ENCODE measurements at places on chromosomes 16 and 17.

- no peak for DNase-seq
- no peaks in the 10 kb centered on the region for H3K36me3 ChIP-seq
- peaks cover 86% of the 10 kb centered on the region for H3K4me1 ChIP-seq
- no peak overlapping the region for H3K27ac ChIP-seq
- H3K27me3 ChIP-seq = no peaks in the 10 kb centered on the region
- no peak overlapping the region for H3K4me3 ChIP-seq
Measured at GRCh38 chr16:23905027-23905426, 69.2 kb downstream of the PRKCB start.

DNA sequence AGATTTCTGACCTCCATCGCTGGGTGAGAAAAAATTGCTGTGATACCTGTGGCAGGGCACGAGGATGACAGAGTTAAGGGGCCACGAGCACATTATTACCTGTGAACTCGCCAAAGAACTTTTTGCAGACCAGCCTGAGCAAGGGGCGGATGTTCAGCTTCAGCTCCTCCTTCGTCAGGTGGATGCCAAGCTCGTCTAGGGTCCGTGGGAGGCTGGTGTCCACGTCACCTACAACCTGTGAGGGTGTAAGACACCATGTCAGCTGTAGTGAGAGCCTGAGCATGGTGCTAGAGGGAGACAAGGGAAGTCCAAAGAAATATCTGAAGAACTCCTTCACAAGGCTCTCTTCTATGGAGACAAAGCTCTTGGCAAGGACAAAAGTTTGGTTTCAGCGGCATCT lies 17.1 kb downstream of the HIGD1B start:
- H3K4me1 ChIP-seq = no peaks in the 10 kb centered on the region
- H3K27ac ChIP-seq = no peak overlapping the region
- peaks cover 62% of the 10 kb centered on the region for H3K36me3 ChIP-seq
- no peaks in the 10 kb centered on the region for H3K27me3 ChIP-seq
- no peak overlapping the region for H3K4me3 ChIP-seq
- no peak for DNase-seq

DNA sequence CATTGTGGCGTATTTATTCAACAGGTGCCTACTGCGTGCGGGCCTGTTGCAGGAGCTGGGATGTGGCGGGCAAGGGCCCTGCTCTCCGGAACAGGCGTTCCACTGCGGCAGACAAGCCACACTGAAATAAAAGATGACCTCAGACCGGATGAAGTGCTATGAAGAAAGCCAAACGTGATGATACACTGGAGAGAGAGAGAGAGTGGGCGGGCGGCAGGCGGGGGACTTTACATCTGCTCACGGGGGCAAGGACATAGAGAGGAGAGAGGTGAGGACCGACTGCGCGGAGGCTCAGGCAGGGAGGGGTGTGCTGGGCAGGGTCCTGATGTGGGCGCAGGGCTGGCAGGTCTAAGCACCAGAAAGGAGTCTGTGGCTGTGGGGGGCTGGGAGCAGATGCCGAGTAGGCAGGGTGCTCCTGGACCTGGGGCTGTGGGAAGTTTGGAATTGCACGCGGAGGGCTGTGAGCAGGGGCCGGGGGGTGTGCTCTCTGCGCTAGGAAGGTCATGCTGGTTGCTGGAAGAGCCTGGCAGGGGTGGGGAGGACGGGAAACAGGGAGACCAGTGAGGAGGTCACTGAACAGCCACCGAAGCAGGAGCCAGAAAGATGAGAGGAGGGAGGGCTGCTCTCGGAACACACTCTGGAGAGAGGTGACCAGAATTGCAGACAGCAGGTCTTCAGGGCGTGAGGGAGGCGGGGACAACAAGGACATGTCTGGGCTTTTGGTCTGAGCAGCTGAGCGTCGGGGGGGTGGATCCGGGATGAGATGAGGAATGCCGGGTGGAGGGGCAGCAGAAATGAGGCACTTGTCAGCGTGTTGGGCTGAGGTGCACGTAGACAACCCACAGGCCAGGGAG lies 9.9 kb downstream of the MXRA7 start:
- peaks cover 25% of the 10 kb centered on the region for H3K4me1 ChIP-seq
- H3K4me3 ChIP-seq = peak overlapping the region; percentile 64
- DNase-seq = peak; percentile 27
- no peaks in the 10 kb centered on the region for H3K36me3 ChIP-seq
- peak overlapping the region; percentile 92 for H3K27ac ChIP-seq
- H3K27me3 ChIP-seq = no peaks in the 10 kb centered on the region

DNA sequence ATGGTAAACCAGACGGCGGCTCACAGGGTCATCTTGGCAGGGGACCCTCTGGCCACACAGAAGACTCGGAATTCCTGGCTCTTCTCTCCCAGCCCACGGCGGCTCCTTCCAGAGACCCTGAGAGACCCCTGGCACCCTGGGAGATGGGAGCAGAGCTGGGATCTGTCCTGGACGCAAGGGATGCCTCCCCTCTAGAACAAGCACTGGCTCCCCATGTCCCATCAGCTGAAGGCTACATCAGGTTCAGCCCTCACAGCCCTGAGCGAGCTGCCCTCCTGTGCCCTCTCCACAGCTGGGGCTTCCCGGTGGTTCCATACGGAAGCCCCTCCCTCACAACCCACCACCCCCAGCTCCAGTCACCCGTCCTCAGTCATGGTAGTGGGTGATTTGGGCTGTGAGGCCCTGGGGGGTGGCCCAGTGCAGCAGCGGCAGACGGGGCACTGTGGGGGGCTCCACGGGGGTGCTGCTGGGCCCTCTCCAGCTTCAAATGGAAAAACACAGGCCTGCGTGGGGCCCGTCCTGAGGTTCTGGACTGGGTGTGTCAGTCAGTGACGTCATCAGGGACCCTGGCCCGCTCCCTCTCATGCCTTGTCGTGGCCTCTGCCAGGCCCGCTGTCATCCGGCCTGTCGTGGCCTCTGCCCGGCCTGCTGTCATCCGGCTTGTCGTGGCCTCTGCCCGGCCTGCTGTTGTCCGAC lies 13.0 kb upstream of the CBFA2T3 start:
- peaks cover 23% of the 10 kb centered on the region for H3K27me3 ChIP-seq
- H3K4me1 ChIP-seq = no peaks in the 10 kb centered on the region
- no peak overlapping the region for H3K4me3 ChIP-seq
- no peak overlapping the region for H3K27ac ChIP-seq
- DNase-seq = no peak
- H3K36me3 ChIP-seq = no peaks in the 10 kb centered on the region

GRCh38 chr16:1999866-2000514 lies 9.6 kb downstream of the ZNF598 start:
- H3K27ac ChIP-seq = no peak overlapping the region
- no peak for DNase-seq
- no peak overlapping the region for H3K4me3 ChIP-seq
- peaks cover 30% of the 10 kb centered on the region for H3K36me3 ChIP-seq
- H3K27me3 ChIP-seq = no peaks in the 10 kb centered on the region

DNA sequence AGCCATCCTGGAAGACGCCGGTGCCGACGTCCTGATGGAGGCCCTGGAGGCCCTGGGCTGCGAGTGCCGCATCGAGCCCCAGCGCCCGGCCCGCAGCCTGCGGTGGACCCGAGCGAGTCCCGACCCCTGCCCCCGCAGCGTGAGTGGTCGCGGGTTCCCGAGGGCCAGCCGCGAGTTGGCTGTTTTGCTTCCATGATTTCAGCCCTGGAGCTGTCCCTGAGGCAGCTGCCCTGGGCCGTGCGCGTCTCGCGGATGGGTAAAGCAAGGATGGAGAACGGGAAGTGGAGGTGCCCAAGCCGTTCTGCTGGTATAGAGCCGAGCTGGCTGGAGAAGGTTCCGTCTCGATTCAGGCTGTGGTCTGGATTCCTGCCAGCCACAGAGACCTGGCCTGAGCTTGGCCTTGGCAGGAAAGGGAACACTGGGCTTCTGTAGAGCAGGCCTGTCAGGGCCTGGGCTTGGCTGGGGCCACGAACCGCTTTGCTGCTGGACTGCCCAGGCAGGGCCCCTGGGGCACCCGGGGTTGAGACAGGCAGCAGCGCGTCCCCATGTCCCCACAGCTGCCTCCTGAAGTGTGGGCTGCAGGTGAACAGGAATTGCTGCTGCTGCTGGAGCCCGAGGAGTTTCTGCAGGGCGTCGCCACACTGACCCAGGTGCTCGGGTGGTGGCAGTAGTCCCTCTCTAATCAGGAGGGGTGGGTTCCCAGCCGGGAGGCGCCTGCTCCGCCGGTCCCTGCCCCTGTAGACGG lies 941 bp upstream of the MRPS34 start:
- H3K27me3 ChIP-seq = no peaks in the 10 kb centered on the region
- peak overlapping the region; percentile 53 for H3K27ac ChIP-seq
- peak overlapping the region; percentile 95 for H3K4me3 ChIP-seq
- no peak for DNase-seq
- peaks cover 16% of the 10 kb centered on the region for H3K4me1 ChIP-seq
- H3K36me3 ChIP-seq = peaks cover 53% of the 10 kb centered on the region

DNA sequence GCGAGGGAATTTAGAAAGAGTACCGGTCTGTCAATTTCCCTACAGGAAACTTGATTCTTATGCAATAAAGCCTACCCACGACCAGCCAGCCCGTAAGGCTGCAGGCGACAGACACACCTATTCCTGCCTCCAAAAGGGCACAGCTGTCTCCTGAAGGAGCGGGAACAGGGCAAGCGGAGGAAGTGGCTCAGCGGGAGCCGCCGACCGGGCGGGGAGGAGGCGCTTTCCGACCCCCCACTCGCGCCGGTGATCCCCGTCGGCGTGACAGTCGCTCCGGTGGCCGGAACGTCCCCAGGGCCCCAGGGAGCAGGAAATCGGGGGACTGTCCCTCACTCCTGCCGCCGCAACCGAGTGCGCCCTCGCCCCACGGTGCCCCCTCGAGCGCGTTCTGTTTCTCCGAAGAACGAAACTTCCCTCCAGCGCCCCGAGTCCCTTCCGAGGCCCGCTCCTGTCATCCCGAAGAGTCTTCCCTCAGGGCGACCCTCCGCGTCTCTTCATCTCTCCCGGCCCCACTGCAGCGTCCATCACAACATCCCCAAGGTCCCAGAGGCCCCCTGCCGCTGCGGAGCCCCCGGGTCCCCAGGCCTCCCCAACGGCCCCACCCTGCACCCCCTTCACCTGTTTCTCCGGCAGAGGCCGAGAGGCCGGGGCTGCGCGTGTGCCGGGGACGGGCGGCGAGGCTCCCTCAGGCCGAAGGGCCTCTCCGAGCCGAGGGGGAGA lies 421 bp downstream of the STAT3 start:
- peak overlapping the region; percentile 99 for H3K4me3 ChIP-seq
- peaks cover 33% of the 10 kb centered on the region for H3K36me3 ChIP-seq
- H3K27ac ChIP-seq = peak overlapping the region; percentile 100
- peaks cover 31% of the 10 kb centered on the region for H3K4me1 ChIP-seq
- H3K27me3 ChIP-seq = no peaks in the 10 kb centered on the region

DNA sequence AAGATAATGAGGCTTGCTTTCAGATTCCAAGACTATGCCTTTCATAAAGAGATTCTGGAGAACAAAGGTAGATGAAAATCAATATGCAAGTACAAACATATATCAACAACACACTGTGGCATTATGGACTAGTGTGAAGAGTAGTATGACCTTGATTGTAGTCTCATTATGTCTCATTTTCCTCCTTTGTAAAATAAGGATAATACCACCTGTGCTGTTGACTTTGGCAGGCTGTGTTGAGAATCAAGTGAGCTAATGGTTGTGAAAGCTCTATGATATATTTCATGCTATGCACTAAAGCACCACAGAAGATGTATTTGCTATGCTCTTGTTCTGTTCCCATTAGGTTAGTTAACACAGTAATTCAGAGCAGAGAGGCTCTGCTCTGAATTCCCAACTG lies 78.5 kb upstream of the NACA2 start:
- no peaks in the 10 kb centered on the region for H3K4me1 ChIP-seq
- H3K36me3 ChIP-seq = no peaks in the 10 kb centered on the region
- no peak overlapping the region for H3K4me3 ChIP-seq
- H3K27ac ChIP-seq = no peak overlapping the region
- H3K27me3 ChIP-seq = peaks cover 22% of the 10 kb centered on the region

DNA sequence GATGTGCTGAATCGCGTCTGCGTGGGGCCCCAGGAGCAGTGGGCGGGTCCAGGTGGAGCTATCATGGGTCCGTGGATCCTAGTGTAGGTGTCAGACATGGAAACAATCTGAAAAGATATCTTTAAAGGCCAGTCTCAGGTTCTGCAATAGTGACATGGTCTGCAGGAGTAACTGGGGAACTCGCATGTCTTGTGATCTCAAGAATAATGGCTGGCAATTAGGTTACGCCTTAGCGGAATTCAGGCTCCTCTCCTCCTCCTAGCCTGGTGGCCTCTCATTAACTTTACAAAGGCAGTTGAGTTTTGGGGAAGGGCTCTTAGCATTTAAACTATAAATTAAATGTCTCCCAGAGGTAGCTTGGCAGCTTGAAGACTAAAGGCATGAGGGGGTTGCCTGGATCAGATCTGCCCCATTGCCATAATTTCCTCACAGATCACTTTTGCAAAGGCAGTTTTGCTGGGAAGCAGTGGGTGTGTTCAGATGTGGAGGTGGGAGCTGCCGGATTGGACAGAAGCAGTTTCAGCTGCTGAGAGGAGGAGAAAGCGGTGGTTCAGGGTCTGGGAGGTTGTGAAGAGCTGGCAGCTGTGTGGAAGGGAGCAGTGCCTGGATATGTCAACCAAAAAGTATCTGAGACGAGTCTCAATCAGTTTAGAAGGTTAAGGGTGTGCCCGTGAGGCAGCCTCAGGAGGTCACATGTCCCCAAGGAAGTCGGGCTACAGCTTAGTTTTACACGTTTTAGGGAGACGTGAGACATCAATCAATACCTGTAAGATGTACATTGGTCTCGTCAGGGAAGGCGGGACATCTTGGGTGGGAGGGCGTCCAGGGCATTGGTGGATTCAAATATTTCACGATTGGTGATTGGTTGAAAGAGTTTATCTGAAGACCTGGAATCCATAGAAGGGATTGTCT lies 2.7 kb downstream of the TBCD start:
- H3K4me1 ChIP-seq = peaks cover 26% of the 10 kb centered on the region
- peaks cover 23% of the 10 kb centered on the region for H3K36me3 ChIP-seq
- no peaks in the 10 kb centered on the region for H3K27me3 ChIP-seq
- no peak for DNase-seq
- H3K27ac ChIP-seq = no peak overlapping the region

DNA sequence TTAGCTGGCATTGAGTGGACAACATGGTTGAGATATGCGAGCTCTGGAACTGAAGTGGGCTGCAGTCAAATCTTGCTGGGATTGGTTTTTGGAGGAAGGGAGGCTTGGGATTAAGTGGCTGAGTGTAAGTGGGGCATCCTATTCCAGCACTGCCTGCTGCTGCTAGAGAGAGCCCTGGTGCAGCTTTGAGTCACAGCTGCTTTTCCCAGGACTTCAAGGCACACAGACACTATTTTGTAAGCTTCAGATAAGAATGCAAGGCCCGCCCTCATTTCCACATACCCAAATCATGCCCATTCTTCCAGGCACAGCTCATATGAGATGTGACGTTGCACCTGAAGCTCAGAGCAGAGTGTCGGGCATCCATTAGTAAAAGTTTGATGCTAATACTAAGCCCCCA lies 10.2 kb upstream of the MAF start:
- no peak overlapping the region for H3K27ac ChIP-seq
- peaks cover 21% of the 10 kb centered on the region for H3K27me3 ChIP-seq
- no peaks in the 10 kb centered on the region for H3K4me1 ChIP-seq
- no peaks in the 10 kb centered on the region for H3K36me3 ChIP-seq
